ENCODE measurements at places on chromosomes 5 and 9. TPM values are rescaled to one million over a fixed set of nuclear protein-coding genes. Genes with fewer than 3 reads are reported as not detected.

The PCDHGA6 gene
- total RNA-seq = 3.1 TPM

The SPAG8 gene
- total RNA-seq = 1.1 TPM

The CDO1 gene
- total RNA-seq = 1.5 TPM

The IL7R gene
- 13.2 TPM for total RNA-seq
